ENCODE measurements at places on chromosomes 2 and 18. TPM values are rescaled to one million over a fixed set of nuclear protein-coding genes. Genes with fewer than 3 reads are reported as not detected.

Gene PRSS56
- not detected for total RNA-seq

Gene LAMA1
- total RNA-seq = not detected

Gene REEP1
- total RNA-seq = 22.7 TPM

Gene MAP3K19
- not detected for total RNA-seq

Gene CNTNAP5
- not detected for total RNA-seq

Gene CHRNA1
- 0.41 TPM for total RNA-seq

Gene STEAP3
- total RNA-seq = 31.4 TPM

Gene NPAS2
- total RNA-seq = 29.2 TPM

Gene CXCR4
- 26.3 TPM for total RNA-seq

Gene CCDC85A
- total RNA-seq = 4.2 TPM

Gene GAREM1
- total RNA-seq = 12.0 TPM

Gene DNAH6
- 0.85 TPM for total RNA-seq

Gene DYNAP
- total RNA-seq = not detected

Gene LYPD1
- total RNA-seq = not detected

Gene EVA1A
- not detected for total RNA-seq

Gene QPCT
- 5.0 TPM for total RNA-seq

Gene GBX2
- total RNA-seq = not detected

Gene LONRF2
- 17.4 TPM for total RNA-seq

Gene ANKRD29
- total RNA-seq = 5.6 TPM

Gene LIPG
- 30.5 TPM for total RNA-seq

Gene KIF1A
- total RNA-seq = not detected

Gene NOL4
- total RNA-seq = not detected

Gene SCN1A
- not detected for total RNA-seq

Gene SCYGR4
- total RNA-seq = not detected

Gene ANKRD23
- 8.4 TPM for total RNA-seq

Gene AOX1
- total RNA-seq = 56.1 TPM
